ENCODE measurements at places on chromosomes 13 and 19.

GRCh38 chr19:21585281-21585890 is 80.0 kb downstream of the ZNF429 start:
- no peak for DNase-seq

DNA sequence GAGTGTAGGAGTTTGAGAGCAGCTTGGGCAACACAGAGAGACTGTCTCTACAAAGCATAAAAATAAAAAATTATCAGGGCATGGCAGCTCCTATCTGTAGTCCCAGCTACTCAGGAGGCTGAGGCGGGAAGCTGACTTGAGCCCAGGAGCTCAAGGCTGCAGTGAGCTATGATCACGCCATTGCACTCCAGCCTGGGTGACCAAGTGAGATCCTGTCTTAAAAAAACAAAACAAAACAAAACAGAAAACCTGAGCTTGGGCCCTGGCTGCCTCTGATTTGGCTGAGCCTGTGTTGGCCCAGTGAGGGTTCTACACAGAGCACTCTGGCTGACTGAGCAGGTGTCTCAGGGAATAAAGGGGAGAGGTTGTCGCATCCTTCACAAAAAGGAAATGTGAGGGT is 8.0 kb downstream of the SLC7A9 start:
- no peak for DNase-seq

DNA sequence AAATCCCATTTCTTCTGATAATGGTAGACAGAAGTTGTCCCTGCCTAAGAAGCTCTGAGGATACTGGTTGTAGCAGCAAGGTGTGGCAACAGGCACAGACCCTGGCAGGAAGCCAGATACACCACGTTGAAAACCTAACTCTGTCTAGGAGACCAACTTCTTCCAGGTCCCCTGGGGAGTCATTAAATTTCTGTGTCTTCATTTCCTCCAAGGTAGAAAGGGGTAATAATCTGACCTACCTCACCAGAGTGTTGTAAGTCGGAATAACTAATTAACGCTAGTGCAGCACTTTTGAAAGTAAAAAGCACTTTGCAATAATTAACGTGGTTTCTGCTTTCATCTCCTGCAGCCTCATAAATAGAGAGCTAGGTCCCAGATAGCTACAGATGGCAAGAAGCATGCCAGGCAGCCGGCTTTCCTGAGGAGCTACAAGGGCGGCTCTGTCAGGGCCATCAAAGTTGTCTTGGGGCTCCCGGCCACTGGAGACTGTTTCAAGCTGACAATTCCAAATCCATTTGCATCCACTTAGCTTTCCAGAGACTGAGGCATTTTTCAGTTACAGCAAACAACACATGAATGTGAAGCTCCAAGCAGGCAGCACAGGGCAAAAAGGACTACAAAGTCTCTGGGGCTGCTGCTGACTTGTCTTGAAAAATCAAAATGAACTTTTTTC is 176.2 kb downstream of the FOXO1 start:
- DNase-seq, result no peak

DNA sequence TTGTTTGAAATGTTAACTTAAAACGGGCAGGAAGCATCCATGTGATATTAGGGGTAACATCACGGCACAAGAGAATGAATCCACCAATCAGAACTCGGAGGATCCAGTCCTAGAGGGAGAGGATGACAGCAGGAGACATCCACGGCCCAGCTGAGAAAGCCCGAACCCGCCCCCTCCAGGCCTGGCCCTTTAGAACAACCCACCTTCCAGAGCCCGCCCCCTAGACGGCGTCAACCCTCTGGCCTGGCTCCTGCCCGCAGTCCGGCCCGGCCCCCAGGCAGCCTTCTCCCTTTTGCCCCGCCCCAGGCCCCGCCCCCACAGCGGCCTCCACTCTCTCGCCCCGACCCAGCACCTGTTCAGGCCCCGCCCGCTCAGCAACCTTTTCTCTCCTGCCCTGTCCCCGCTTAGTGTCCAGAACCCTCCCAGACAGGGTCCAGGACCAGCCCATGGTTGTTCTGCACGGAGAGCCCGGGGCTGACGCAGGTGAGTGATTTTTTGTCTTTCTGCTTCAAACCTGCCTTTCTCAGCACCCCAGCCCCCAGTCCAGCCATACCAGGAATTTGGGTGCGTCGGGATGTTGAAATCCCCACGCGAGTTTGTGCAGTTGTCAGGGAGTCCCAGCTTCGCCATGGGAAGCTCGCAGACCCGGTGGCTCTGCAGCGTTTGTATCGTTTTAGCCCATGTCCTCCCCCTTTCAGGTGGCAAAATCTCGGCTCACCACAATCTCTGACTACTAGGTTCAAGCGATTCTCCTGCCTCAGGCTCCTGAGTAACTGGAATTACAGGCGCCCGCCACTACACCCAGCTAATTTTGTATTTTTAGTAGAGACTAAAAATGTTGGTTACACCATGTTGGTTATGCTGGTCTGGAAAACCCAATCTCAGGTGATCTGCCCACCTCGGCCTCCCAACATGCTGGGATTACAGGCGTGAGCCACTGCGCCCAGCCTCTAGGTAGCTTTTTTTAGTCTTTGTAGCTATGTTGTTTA is 16.1 kb downstream of the ZNF816 start:
- no peak for DNase-seq

DNA sequence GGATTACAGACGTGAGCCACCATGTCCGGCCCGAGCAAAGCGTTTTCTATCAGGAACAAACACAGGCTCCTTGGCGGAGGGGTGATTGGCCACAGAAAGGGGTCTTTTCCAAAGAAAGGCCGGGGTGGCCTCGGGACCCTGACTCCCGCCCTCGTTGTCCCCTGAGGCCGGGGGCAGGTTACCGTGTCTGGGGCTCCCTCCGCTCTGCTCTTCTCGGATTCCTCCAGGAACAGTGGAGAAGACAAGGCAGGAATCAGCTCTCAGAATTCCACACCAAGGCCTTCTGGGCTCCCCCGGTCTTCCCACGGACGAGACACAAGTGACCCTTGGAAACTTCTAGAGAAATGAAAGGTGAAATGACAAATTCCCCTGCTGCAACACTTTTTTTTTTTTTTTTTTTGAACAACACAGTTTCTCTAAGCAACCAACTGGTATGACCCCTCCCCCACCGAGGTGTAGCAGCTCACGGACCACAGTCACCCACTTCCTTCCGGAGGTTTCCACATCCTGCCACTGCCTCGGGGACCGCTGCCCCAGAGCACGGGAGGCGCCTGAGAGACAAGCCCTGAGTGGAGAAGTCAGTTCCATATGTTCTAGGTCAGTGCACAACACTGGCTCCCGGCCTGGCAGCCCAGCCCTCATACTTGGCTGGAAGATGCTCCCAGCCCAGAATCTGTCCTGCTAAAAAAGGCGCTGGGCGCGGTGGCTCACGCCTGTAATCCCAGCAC is 11.0 kb downstream of the MOB3A start:
- DNase-seq, result no peak

GRCh38 chr13:112842931-112843391 is 126.1 kb upstream of the MCF2L start:
- no peak for DNase-seq

- no peak for DNase-seq
Observed at GRCh38 chr13:84279166-84279565, 396.9 kb upstream of the SLITRK1 start.

All from skeletal muscle cell (primary cell).